ENCODE measurements at places on chromosomes 2 and 18.

GRCh38 chr2:138113871-138114525 lies 149.7 kb downstream of the HNMT start:
- DNase-seq = no peak

GRCh38 chr2:202113571-202114142 lies 40.6 kb downstream of the KIAA2012 start:
- DNase-seq = no peak

GRCh38 chr18:51153659-51154371 lies 43.7 kb downstream of the MEX3C start:
- peak; percentile 74 for DNase-seq

- DNase-seq = no peak
Observed at GRCh38 chr2:31992934-31993333, 17.9 kb downstream of the MEMO1 start.

GRCh38 chr2:65498396-65498795 lies 66.0 kb upstream of the SPRED2 start:
- DNase-seq = no peak

Measured in GM13976 (cell line).